ENCODE measurements at places on chromosomes 16 and 17. TPM values are rescaled to one million over a fixed set of nuclear protein-coding genes. Genes with fewer than 3 reads are reported as not detected.

ZPBP2 gene
- total RNA-seq: not detected

DNA sequence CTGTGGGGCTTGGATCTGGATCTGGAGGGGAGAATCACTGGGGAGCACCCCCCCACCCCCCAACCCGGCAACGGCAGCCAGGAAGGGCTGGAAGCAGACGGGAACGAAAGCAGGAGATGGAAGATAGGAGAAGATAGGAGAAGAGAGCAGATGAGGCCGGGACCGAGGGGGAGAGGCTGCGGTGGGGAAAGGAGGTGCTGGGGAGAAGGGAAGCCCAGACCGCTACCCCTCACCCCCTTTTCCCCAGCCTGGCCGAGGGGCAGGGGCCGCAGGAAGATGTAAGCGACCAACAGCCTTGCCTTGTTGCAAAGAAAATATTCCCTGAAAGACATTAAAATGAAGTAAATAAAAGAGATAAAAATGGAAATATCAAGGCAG, 26.8 kb upstream of the CBFA2T3 start:
- no peak for DNase-seq

TSPAN10 gene
- 0.14 TPM for total RNA-seq

- DNase-seq: no peak
These were observed 97.5 kb upstream of the XYLT1 start for GRCh38 chr16:17568239-17568638.

DNA sequence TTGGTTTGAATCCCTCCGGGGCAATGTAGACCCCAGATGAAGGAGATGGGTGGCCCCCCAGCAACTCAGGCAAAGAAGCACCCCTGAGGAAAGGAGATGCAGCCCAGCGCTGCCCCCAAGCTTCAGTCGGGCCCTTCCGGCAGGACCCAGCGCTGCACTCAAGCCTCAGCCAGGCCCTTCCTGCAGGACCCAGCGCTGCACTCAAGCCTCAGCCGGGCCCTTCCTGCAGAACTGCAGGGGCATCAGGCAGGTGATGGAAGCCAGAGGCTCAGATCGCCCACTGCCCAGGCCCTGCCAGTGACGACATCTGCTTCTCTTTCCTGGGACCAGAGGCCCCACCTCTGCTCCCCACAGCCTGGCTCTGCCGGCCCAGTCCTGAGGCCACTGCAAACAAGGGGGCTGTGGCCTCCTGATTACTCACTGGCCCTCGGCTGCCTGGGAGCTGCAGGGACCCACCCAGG, 7.8 kb downstream of the SOX8 start:
- no peak for DNase-seq

DNA sequence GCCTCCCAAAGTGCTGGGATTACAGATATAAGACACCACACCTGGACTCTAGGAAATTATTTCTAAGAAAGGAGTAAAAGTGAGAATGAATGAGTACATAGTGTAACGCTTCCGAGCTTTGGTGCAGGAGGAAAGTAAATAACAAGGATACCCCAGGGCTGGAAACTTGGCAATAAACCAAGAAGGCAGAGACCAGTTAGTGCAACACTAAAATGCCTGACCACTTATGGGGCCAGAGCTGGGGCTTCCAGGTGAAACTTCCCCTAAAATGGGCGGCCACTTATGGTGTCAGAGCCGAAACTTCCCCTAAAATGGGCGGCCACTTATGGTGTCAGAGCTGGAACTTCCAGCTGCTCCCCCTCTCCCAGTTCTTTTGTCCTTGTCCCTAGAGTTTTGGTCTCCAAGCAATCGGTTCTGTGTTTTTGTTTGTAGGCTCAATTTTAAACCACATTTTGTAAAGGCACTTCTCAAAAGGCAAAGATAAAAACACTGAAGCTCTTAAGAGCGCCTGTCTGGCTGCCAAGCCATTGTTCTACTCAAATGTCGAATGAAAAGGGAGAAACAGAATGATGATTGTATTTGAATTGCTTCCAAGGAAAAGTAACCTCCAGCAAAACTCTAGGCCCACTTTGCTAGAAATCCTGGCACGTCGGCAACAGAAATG, 63.9 kb downstream of the NXN start:
- DNase-seq: no peak

GGT6 gene
- not detected for total RNA-seq

TMEM170A gene
- total RNA-seq: 14.3 TPM

GINS2 gene
- total RNA-seq: 0.19 TPM

GRCh38 chr17:56708220-56708558, 114.7 kb downstream of the NOG start:
- DNase-seq: no peak

DNA sequence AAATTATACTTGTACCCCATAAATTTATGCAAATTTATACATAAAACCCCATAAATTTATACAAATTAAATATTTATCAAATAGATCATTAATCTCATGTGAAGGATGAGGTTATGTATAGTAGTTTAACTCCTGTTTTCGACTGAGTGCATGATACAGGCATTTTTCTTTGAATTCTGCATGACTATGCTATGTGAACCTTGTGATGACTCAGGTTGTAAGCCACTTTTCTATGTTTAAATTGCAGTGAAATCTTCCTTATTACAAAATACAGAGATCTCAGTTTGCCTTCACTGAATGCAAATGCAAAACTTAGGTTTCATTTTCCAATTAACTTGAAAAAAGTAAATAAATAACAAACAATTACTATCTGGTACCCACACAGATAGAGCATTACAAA, 843.7 kb downstream of the CDH11 start:
- no peak for DNase-seq

NPIPB9 gene
- total RNA-seq: 3.8 TPM

DNA sequence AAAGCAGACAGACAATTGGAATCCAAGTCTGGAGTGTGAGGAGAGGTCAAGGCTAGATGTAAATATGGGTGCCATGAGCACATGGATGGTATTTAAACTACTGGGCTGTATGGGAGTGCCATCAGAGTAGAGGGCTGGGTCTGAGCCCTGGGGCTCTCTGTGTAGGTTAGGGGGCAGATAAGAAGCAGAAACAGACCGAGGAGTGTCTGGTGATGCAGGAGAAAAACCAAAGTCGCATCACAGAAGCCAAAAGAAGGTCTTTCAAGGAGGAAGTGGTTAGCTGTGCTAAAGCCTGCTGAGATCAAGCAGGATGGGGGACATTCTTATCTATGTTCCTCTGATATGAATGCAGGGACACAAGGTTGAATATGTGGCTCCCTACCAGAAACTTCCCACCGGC, 1.9 kb downstream of the TSEN54 start:
- no peak for DNase-seq

DNA sequence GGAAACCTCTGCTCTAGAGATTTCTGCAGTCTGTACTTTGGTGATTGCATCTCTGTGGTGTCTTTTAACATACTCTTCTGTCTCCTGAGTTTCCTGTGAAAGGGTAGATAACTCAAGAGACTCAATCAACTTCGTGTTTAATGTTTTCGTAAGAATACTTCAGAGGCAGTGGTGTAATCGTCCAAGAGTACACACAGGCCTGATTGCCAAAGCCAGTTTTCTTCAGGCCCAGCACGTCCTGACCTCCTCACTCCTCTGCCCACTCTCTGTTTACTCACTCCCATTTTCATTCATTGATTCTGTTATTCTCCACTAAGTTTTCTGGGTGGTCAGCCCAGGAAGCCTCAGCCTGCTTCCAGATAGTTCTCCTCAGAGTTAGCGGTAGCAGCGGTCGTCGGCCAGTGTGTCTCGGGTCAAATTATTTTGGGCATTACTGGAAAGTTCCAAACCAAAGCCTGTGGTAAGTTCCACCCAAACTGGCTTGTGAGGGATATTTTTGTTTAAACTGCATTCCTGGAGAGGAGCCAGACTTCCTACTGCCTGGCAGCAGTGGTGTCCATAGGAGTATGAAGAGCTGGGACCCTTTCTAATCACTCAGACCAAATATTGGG, 293.2 kb downstream of the WWOX start:
- DNase-seq: no peak

GRCh38 chr16:82016964-82017363, 5.7 kb upstream of the SDR42E1 start:
- no peak for DNase-seq

Measured in posterior vena cava (tissue), 2 donors.